Foreskin melanocyte (primary cell): ENCODE measurements at places on chromosomes 13 and 19.

GRCh38 chr13:41960211-41960636 lies 685 bp downstream of the VWA8 start:
- peak; percentile 31 for DNase-seq

- DNase-seq = no peak
Observed at GRCh38 chr19:29527500-29528328, 1.9 kb downstream of the VSTM2B start.

DNA sequence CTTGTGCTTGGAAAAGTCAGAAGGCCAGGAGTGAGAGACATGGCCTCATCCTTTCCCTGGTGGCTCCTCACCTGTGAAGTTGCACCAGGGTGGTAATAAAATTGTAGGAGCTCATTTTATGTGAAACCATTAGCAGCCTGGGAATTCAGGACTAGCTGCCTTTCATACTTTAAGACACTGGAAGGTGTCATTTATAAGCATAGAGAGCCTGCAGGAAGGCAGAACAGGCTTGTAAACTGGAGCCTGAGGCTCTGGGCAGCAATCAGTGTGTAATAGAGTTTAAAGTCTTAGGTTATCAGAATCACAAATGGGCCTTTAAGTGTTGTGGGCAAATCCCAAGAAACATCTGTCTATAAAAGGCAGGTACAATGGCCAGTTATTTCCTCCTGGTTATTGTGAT lies 127.2 kb downstream of the TM9SF2 start:
- DNase-seq = no peak

DNA sequence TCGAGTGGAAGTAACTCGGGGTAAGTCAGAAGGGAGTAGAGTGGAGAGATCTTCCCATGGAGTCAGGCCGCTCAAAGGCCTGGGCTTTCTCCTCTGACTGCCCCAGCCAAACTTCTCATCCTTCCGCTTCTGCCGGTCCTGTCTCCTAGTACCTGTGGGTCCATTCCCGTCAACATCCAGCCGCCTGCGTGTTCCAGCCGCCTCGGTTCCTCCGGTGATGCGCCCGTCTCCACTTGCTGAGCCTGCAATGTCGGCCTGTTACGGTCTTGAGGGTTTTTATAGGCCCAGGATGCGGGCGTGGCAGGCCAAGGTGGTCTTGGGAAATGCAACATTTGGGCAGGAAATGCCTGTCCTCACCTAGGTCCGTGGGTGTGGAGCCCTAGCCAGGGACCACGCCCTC lies 38.3 kb downstream of the RASL11A start:
- DNase-seq = no peak

- DNase-seq = no peak
Observed at GRCh38 chr13:36965767-36966166, 33.4 kb downstream of the ALG5 start.

DNA sequence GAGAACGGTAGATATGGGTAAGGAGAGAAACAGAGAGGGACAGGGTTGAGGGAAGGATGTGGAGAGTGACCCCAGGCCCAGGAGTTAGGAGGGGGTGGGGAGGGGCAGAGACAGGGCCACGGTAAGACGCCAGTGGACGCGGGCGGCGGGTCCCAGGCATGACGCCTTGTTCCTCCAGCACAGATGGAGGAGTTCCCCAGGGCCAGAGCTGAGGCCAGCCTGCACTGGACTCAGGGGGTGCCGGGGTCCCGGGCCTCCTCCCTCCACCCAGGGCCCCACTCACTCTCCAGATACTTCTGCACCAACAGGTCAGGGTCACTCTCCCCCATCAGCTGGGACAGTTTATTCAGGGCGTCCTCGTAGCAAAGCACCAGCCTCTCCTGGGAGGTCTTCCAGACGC lies 22.0 kb upstream of the EMP3 start:
- DNase-seq = no peak

GRCh38 chr13:43663474-43664090 lies 123.2 kb downstream of the ENOX1 start:
- no peak for DNase-seq
